Neural crest cell (in vitro differentiated cells): ENCODE measurements at places on chromosomes 11 and 22. TPM values are rescaled to one million over a fixed set of nuclear protein-coding genes. Genes with fewer than 3 reads are reported as not detected.

DNA sequence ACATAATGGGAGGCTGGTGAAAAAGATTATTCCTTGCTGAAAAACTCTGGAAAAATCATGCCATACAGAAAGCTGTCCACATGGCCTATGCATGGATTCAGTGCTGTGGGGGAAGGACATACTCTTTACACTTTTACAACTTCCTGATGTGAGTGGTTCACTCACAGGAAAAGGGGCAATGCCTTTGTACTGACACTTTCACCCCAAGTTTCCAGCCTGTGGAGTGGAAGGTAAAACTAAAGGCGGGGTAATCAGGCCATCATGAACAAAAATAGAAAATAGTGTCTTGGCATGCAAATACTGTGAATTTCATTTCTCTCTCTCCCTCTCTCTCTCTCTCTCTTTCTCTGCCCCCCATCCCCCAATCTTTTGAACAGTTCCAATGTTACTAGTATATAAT is 281.8 kb downstream of the ETS1 start:
- H3K27me3 ChIP-seq, result no peaks in the 10 kb centered on the region
- no peaks in the 10 kb centered on the region for H3K36me3 ChIP-seq
- no peak overlapping the region for H3K27ac ChIP-seq
- H3K4me1 ChIP-seq, result no peaks in the 10 kb centered on the region
- DNase-seq, result no peak
- no peak overlapping the region for H3K4me3 ChIP-seq

GRCh38 chr11:4890279-4890678 is 8.6 kb downstream of the OR51T1 start:
- DNase-seq, result no peak
- H3K27me3 ChIP-seq, result no peaks in the 10 kb centered on the region
- H3K4me1 ChIP-seq, result no peaks in the 10 kb centered on the region
- no peak overlapping the region for H3K4me3 ChIP-seq

GRM5 gene
- 0.45 and 0.49 TPM in 2 replicates for total RNA-seq

ART1 gene
- total RNA-seq, result not detected in 2 replicates

- no peaks in the 10 kb centered on the region for H3K36me3 ChIP-seq
- no peak for DNase-seq
- no peaks in the 10 kb centered on the region for H3K4me1 ChIP-seq
- no peaks in the 10 kb centered on the region for H3K27me3 ChIP-seq
- no peak overlapping the region for H3K4me3 ChIP-seq
- no peak overlapping the region for H3K27ac ChIP-seq
These were observed 876.0 kb downstream of the METTL15 start for GRCh38 chr11:28984231-28984630.

GRCh38 chr11:15336021-15336420 is 221.3 kb downstream of the INSC start:
- no peak overlapping the region for H3K27ac ChIP-seq
- DNase-seq, result no peak
- peaks cover 2% of the 10 kb centered on the region for H3K36me3 ChIP-seq
- no peaks in the 10 kb centered on the region for H3K4me1 ChIP-seq

- DNase-seq, result no peak
- H3K4me1 ChIP-seq, result peaks cover 36% of the 10 kb centered on the region
- H3K27ac ChIP-seq, result peak overlapping the region; percentile 32
- peaks cover 24% of the 10 kb centered on the region for H3K36me3 ChIP-seq
- no peaks in the 10 kb centered on the region for H3K27me3 ChIP-seq
These were observed 19.8 kb upstream of the RAPSN start for GRCh38 chr11:47468598-47469214.

FAM227A gene
- 7.3 and 7.8 TPM in 2 replicates for total RNA-seq

GRCh38 chr11:123111465-123111864 is 49.5 kb upstream of the HSPA8 start:
- no peaks in the 10 kb centered on the region for H3K36me3 ChIP-seq
- peaks cover 3% of the 10 kb centered on the region for H3K4me1 ChIP-seq
- no peak overlapping the region for H3K4me3 ChIP-seq
- no peaks in the 10 kb centered on the region for H3K27me3 ChIP-seq
- H3K27ac ChIP-seq, result no peak overlapping the region

GRCh38 chr11:134835561-134835960 is 423.5 kb upstream of the B3GAT1 start:
- H3K4me3 ChIP-seq, result no peak overlapping the region
- DNase-seq, result no peak
- peaks cover 19% of the 10 kb centered on the region for H3K4me1 ChIP-seq
- peaks cover 10% of the 10 kb centered on the region for H3K27me3 ChIP-seq
- no peak overlapping the region for H3K27ac ChIP-seq
- peaks cover 2% of the 10 kb centered on the region for H3K36me3 ChIP-seq

NXPE1 gene
- not detected in 2 replicates for total RNA-seq

DNA sequence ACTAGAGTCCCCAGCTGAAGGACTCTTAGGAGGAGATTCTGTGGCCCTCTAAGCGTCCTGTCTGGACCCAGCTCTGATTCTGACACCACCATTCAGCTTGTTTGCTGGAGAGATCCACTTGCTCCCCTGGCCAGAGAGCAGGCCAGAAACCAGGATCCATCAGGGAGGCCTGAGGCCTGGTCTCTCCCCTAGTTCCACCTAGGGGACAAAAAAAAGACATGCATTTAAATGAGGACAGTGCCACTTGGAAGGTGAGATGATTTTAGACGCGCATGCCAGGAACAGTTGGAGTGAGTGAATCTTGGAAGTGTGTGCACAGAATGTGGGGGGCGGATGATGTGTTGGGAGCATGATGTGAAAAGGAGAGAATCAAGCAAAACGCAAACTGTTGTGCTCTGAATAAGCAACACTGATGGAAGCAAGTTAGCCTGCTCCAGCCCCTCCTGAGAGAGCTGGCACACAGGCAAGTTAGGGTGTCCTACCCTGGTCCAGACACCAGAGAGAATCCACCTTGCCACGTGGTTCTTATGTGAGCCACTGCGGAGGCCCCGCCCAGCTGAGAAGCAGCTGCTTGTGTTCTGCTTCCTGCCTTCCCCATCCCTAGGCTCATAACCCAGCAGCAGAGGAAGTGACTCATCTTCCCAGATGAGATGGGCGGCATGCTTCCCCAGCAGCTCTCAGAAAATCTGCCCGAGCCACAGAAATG is 8.0 kb upstream of the SLCO2B1 start:
- DNase-seq, result no peak
- peaks cover 10% of the 10 kb centered on the region for H3K4me1 ChIP-seq
- peak overlapping the region; percentile 55 for H3K27ac ChIP-seq
- H3K27me3 ChIP-seq, result peaks cover 4% of the 10 kb centered on the region
- no peak overlapping the region for H3K4me3 ChIP-seq

GRCh38 chr11:35433588-35433987 is 14.2 kb upstream of the SLC1A2 start:
- no peaks in the 10 kb centered on the region for H3K4me1 ChIP-seq
- peaks cover 65% of the 10 kb centered on the region for H3K27me3 ChIP-seq
- no peaks in the 10 kb centered on the region for H3K36me3 ChIP-seq
- no peak overlapping the region for H3K27ac ChIP-seq
- no peak overlapping the region for H3K4me3 ChIP-seq
- DNase-seq, result no peak

HBD gene
- total RNA-seq, result not detected in 2 replicates

- peaks cover 28% of the 10 kb centered on the region for H3K4me1 ChIP-seq
- peaks cover 12% of the 10 kb centered on the region for H3K27me3 ChIP-seq
- no peak for DNase-seq
- H3K27ac ChIP-seq, result no peak overlapping the region
These were observed 35.9 kb upstream of the TRIM29 start for GRCh38 chr11:120173807-120174206.

GRCh38 chr22:17802822-17803221 is 28.6 kb upstream of the BID start:
- H3K36me3 ChIP-seq, result peaks cover 8% of the 10 kb centered on the region

- H3K27ac ChIP-seq, result no peak overlapping the region
- no peaks in the 10 kb centered on the region for H3K4me1 ChIP-seq
- H3K36me3 ChIP-seq, result peaks cover 7% of the 10 kb centered on the region
These were observed 37.8 kb downstream of the PAMR1 start for GRCh38 chr11:35487532-35488078.

GRCh38 chr11:63999349-64000025 is 13.2 kb downstream of the OTUB1 start:
- peaks cover 3% of the 10 kb centered on the region for H3K36me3 ChIP-seq
- no peak overlapping the region for H3K27ac ChIP-seq
- H3K27me3 ChIP-seq, result peaks cover 20% of the 10 kb centered on the region
- H3K4me3 ChIP-seq, result no peak overlapping the region

OR6T1 gene
- not detected in 2 replicates for total RNA-seq

DNA sequence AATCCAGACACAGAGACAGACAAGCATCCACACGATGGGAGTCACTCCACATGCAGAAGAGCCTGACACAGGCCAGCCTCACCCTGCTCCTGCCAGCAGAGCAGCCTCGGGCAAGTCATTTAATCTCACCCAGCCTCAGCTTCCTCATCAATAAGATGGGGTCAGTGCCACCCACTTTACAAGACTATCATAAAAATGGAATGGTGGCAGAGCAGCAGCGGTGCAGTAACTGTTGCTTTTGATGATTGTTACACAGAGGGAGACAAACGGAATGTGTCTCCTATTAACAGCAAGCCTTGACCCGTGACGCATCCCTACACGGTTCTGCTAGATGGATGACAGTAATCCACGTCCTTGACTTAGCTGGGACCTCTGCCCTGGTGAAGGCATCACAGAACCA is 26.0 kb upstream of the ARFGAP3 start:
- no peaks in the 10 kb centered on the region for H3K4me1 ChIP-seq
- H3K27me3 ChIP-seq, result no peaks in the 10 kb centered on the region
- no peak overlapping the region for H3K27ac ChIP-seq
- H3K4me3 ChIP-seq, result peak overlapping the region; percentile 24
- H3K36me3 ChIP-seq, result peaks cover 6% of the 10 kb centered on the region

- peaks cover 8% of the 10 kb centered on the region for H3K4me1 ChIP-seq
- no peak overlapping the region for H3K4me3 ChIP-seq
- no peak overlapping the region for H3K27ac ChIP-seq
- no peaks in the 10 kb centered on the region for H3K36me3 ChIP-seq
- H3K27me3 ChIP-seq, result peaks cover 4% of the 10 kb centered on the region
These were observed 8.7 kb downstream of the PPFIBP2 start for GRCh38 chr11:7522546-7522945.

GRCh38 chr11:92711926-92712325 is 257.5 kb upstream of the MTNR1B start:
- no peak overlapping the region for H3K4me3 ChIP-seq

SHANK2 gene
- 7.6 and 10.0 TPM in 2 replicates for total RNA-seq

DNA sequence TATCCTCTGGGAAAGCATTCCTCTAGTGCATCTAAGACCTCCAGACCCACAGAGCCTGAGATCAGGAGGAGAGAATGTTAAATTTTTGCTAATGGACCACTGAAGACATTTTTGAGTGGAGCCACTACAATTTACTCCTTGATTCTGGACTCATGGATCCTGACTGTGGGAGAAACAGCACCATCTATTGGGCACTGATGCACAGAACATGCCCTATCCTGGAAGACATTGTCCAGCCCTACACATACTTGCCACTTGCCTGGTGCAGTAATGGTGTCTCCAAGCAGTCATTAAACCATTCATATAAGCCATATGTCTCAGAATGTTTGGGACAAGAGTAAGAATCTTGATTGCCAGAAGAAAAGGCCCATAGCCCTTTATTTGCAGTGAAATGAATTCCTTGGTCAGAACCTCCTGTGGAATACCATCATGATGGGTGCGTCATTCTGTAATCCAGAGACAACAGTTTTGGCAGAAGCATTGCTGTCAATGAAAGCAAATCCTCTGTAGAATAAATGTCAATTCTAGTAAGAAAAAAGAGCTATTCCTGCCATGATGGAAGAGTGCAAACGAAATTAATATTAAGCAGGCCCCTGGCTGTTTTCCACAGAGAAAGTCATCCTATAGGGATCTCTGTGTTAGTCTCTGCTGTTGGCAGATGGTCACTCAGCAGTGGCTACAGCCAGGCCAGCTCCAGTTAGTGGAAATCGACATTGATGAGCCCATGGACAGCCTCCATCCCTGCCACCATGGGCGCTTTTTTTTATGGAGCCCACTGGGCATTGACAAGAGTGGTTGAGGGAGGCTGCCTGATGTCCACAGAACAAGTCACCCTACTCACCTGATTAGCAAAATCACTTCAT is 43.5 kb downstream of the GGTLC2 start:
- peak; percentile 24 for DNase-seq
- no peak overlapping the region for H3K27ac ChIP-seq
- H3K4me1 ChIP-seq, result no peaks in the 10 kb centered on the region
- H3K27me3 ChIP-seq, result peaks cover 28% of the 10 kb centered on the region

FADS3 gene
- total RNA-seq, result 13.6 and 17.0 TPM in 2 replicates

GRCh38 chr11:47171856-47172255 is 4.8 kb downstream of the ARFGAP2 start:
- peak overlapping the region; percentile 78 for H3K4me3 ChIP-seq
- DNase-seq, result no peak
- no peaks in the 10 kb centered on the region for H3K27me3 ChIP-seq
- peaks cover 3% of the 10 kb centered on the region for H3K36me3 ChIP-seq
- no peak overlapping the region for H3K27ac ChIP-seq

DNA sequence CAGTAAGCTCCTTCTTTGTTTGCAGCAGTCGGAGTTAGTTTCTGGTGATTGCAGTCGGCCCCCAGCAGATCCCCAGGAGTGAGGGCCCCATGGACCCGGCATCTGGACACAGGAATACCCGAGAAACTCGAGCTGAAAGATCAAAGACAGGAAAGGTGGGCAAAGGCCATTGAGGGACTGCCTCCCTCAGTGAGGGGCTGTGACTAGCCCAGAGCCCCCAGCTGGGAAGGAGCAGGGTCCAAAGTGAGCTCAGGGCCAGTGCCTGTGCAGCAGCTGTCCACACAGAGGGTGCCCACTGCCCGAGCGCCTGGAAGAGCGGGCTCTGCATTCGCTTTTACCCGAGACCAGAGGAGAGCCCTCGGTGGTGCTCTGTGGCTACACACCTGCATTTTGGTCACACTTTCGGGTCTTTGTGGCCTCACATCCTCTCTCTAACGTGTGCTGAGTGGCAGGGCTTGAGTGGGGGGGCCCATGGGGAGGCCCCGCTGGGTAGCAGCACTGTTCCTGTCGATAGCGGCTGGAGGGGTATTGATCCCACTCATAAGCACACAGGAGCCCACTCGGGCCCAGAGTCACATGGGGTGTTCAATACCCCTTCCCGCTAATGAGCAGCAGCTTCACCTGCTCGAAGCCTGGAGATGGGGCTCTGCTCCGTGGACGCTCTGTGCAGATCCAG is 532.9 kb downstream of the TBC1D22A start:
- H3K4me1 ChIP-seq, result no peaks in the 10 kb centered on the region
- no peak overlapping the region for H3K4me3 ChIP-seq
- no peak overlapping the region for H3K27ac ChIP-seq
- DNase-seq, result no peak
- no peaks in the 10 kb centered on the region for H3K27me3 ChIP-seq

TAGLN gene
- 6.4 and 7.7 TPM in 2 replicates for total RNA-seq

GRCh38 chr22:36467946-36468345 is 13.5 kb downstream of the TXN2 start:
- H3K4me3 ChIP-seq, result no peak overlapping the region
- H3K27ac ChIP-seq, result no peak overlapping the region
- H3K36me3 ChIP-seq, result no peaks in the 10 kb centered on the region

KRTAP5-11 gene
- total RNA-seq, result not detected in 2 replicates

GRCh38 chr11:57434640-57435546 is 8.0 kb upstream of the SLC43A3 start:
- no peak for DNase-seq
- peaks cover 20% of the 10 kb centered on the region for H3K4me1 ChIP-seq
- H3K4me3 ChIP-seq, result no peak overlapping the region
- peaks cover 5% of the 10 kb centered on the region for H3K27me3 ChIP-seq
- no peaks in the 10 kb centered on the region for H3K36me3 ChIP-seq
